GM04503 (cell line): ENCODE measurements at places on chromosomes 11 and 22.
A peak's percentile ranks its signal among the peaks of the same experiment; 100 is the strongest.

DNA sequence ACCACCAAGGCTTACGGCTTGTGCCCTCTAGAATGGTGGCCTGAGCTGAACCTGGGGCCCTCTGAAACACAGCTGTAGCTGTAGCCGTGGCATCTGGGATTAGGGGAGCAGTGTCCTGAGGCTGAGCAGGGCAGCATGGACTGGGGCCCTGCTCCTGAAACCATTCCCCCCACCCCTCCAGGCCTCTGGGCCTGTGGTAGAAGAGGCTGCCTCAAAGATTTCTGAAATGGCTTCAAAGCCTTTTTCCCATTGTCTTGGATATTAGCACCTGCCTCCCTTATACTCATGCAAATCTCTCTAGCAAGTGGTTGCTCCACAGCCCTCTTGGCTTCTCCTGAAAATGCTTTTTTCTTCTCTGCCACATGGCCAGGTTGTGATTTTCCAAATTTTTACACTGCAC is 106.9 kb downstream of the CTNND1 start:
- no peak for DNase-seq

DNA sequence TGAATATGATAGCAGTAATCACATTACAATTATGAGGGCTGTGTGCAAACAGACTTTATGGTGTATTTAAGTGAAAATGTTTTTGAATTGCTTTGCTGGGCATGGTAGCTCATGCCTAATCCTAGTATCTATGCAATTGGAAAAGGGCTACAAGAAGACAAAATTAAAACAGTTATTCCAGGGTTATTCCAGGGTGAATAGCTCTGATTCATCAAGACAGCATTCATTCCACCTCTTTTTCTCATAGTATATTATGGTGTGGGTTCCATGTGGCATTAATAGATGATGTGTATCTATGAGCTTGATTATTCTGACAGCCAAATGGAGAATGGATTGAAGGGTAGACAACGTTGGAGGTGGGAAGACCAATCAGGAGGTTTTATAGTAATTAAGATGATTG is 12.1 kb upstream of the SIDT2 start:
- no peak for DNase-seq

GRCh38 chr11:107769189-107769588 is 57.3 kb upstream of the SLN start:
- peak; percentile 69 for DNase-seq

- DNase-seq = no peak
These were observed 920.1 kb downstream of the BRD1 start for GRCh38 chr22:48907591-48907990.

DNA sequence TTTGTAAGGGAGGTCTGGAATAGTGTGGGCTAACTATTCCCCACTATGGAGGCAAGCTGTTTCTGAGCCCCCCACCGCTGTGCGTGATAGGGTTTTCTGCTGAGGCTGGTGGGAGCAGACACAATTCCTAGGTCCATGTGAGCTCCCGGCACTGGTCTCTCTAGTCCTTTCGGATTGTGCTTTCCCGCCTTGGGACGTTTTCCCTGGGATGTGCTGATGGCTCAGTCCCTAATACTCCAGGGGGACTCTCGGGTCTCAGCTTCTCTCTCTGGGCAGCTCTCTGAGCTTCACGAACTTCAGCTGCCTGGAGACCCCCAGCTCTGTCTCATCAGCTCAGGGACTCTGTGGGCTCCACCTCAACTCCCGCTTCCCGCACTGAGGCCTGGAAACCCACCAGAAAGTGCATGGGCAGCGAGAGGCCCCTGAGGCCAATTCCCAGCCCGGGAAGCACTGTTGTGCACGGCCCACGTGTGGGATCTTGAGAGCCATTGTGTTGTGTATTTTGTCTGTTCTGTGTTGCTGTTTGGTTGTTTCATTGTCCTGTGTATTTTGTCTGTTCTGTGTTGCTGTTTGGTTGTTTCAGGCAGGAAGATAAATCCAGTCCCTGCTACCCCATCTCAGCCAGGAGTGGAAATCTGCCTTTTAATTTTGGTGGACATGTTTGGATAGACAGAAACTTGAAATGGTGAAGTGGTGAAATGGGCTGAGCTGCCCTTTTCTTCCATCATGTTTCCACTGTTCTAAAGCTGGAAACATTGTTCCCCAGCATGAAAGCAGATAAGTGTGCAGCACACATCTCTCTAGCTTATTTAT is 12.7 kb upstream of the TNNT3 start:
- no peak for DNase-seq

- DNase-seq = no peak
These were observed 4.8 kb downstream of the SDF2L1 start for GRCh38 chr22:21646608-21647590.

DNA sequence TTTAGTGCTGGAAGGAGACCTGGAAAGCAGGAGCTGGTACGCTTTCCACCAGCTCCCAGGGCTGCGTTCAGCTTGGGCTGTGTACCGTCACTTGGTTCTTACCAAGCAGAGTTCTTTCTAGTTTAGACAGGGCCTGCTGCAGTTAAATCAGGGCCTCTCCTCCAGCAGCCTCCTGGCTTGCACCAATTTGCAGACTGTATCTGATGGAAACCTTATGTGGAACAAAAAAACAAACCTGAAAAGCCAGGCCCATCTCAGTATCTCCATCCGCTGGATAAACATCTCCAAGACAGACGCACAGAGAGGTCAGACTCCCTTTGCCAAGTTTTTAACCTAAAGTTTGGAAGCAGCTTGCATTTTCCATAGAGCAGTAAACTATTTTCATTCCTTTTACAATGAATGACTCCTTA is 288.6 kb upstream of the SORL1-AS1 start:
- DNase-seq = no peak

- DNase-seq = no peak
These were observed 51.8 kb downstream of the TRAF6 start for GRCh38 chr11:36458129-36458915.

DNA sequence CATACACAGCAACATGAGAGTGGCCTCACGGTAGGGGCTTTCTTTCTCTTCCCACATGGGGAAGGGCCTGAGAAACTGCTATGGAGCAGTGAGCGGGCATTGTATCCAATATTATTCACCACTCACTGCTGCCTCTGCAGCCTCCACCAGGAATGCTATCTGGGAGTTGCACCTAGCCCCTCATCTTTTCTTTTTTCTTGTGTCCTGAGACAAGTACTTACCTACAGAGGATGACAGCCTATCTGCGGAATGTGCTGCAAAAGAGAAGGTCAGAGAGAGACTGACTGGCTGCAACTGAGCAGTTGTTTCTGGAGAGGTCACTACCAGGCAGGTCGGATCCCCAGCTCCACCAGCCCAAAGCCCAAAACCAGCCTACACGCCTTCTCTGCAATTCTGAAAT is 52.1 kb upstream of the HTATIP2 start:
- DNase-seq = no peak

- no peak for DNase-seq
These were observed 170.3 kb downstream of the CADM1 start for GRCh38 chr11:115333949-115334348.

GRCh38 chr22:50678218-50678650 is 5.6 kb downstream of the SHANK3 start:
- DNase-seq = no peak

DNA sequence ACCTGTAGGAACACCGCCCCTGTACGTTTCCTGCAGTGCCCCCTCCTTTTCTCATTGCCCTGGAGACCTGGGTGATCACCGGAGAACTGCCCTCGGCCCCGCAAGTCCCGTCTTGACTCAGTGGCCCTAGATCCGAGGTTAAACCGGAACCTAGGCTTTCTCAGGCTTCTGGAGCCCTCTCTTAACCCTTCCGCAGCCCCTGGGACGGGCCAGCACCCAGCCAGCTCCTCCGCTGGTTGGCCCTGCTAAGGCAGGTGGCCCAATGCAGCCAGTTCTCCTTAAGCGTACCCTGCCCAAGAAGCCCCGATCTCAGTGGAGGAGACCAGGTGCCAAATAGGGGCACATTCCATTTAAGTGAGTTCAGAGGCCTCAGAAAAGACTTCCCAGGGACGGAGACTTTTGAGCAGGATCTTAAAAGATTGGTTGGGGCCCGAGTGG is 776 bp downstream of the NLRX1 start:
- DNase-seq = peak; percentile 6

DNA sequence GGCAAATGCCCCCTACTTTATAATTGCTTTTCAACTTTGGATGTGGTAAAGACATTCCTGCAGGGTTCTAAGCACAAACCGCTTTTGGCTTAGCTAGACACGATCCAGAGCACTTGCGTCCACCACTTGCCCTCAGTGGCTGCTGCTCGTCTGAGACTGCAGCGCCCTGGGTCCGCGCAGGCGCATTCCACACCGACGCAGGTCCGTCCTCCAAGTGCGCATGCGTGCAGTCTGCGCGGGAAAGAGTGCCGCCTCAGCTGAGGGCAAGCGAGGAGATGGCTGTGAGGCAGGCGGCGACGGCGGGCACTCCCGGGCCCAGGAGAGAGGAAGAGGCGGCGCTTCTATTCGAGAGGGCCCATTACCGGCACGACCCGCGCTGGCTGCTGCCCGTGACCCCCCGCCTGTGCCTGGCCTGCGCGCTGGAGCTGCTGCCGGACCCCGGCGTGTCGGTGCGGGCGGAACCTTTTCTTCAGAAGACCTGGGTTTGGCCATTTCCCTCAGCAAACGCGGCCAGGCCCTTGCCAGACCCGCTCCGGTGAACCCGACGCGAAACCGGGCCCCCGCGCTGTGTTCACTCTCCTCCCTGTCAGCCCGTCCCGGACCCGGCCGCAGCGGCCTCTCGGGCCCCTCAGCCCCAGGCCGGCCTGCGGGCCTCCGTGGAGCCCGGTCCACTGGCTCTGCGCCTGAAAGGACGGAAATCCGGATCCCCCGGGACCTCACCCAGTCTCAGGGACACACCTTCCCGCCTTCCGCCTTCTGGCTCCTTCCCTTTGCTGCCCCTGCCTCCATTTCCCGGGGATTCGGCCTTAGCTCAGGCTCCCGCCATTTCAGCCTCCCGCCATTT is at the start of gene MEI1:
Gene MEI1 (plus strand): TSS at position 240 of the 844 bp plus-strand sequence. CDS start 36 bp downstream, at position 276.
- DNase-seq = no peak

DNA sequence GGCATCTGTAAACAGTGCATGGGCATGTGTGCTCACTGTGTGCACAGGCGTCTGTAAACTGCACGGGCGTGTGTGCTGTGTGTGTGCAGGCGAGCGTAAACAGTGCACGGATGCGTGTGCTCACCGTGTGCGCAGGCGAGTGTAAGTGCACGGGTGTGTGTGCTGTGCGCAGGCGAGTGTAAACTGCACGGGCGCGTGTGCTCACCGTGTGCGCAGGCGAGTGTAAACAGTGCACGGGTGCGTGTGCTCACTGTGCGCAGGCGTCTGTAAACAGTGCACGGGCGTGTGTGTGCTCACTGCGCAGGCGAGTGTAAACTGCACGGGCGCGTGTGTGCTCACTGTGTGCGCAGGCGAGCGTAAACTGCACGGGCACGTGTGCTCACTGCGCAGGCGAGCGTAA is 22.4 kb downstream of the RNH1 start:
- DNase-seq = no peak

DNA sequence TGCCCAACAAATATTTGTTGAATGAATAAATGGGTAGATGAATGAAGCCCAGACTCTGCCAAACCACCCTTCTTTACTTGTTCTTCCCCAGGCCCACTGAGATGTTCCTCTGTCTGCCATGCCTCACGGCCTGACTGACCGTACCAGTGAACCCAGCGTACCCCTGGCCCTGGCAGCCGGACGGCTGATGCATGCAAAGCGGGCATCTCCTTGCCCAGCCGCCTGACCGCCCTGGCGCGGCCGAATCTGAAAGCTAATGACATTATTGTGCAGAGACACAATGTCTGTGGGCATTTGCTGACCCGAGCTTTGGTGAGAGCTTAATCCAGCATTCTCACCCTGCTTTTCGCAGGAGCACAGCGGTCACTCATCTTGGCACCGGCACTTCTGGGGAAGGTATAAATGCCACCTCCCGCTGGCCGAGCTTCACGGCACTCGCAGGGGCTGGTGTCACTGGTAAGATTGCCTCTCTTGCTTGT is at the start of gene CRYBB2:
Gene CRYBB2 (plus strand): TSS at position 429 of the 479 bp plus-strand sequence. CDS start 1,791 bp downstream, outside the sequence.
- no peak for DNase-seq

- peak; percentile 57 for DNase-seq
These were observed 49.3 kb downstream of the AHNAK start for GRCh38 chr11:62497132-62497801.

DNA sequence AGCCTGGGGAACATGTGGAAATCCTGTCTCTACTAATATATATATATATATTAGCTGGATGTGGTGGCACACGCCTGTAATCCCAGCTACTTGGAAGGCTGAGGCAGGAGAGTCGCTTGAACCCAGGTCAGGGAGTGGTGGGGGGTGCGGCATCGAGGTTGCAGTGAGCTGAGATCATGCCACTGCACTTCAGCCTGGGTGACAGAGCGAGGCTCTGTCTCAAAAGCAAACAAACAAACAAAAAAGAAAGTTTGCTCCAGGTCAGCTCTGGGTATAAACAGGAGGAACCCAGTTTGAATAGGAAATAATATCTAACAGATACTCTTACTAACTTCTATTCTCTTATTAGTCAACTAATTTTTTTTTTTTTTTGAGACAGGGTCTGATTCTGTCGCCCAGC is 34.3 kb upstream of the CECR2 start:
- DNase-seq = no peak

- no peak for DNase-seq
These were observed 79.1 kb downstream of the MSANTD4 start for GRCh38 chr11:105942921-105943320.

DNA sequence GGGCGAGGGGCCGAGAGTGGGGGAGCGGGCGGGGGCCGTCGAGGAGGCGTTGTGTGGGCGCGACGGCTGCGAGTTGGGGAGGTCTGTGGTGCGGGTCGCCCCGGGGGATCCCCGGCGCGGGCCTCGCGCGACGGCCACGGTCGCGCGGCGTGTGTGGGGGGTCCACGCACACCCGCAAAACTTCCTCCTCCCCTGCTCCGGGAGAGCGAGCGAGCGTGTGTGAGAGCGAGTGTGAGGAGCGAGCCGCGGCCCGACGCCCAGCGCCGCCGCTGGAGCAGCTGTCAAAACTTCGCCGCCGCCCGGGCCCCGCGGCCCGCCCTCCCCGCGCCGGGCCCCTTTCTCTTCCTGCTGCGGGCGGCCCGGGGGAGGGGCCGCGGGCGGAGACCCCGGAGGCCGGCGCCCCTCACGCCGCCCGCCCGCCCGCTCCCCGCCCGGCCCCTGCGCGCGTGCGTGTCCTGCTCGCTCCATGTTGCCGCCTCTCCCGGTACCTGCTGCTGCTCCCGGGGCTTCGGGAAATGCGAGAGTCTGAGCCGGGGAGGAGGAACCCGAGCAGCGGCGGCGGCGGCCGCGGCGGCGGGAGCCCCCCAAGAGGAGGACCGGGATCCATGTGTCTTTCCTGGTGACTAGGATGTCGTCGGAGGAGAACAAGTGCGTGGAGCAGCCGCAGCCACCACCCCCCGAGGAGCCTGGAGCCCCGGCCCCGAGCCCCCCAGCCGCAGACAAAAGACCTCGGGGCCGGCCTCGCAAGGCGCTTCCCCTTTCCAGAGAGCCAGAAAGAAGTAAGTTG is 9.0 kb upstream of the CCT8L2 start:
- DNase-seq = no peak

DNA sequence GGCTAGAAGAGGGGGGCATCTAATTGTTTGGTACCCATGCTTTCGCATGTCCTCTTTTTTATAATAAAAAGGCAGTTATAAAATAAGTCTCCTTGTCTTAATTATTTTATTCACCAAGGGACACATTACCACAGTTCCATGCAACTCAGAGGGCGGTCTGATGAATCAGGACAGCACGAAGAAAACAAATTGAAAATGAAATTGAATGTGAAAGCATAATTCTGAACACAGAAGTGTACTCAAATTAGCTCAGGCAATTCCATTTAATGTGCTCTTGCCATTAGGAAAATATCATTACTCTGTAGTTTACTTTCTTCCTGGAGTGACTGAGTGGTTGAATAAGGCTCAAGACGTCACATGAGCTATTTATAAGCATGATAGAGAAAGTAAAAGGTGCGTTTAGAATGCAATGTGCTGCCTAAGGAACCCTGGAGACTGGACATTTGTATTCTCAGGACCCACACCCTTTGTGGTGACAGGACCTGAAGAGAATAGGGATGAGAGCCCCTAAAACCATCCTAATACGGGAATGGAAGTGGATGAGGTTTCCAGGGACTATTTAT is 59.6 kb downstream of the MTNR1B start:
- no peak for DNase-seq
